A549 (cell line): ENCODE measurements at places on chromosomes 5 and 9. TPM values are rescaled to one million over a fixed set of nuclear protein-coding genes. Genes with fewer than 3 reads are reported as not detected.
A peak's percentile ranks its signal among the peaks of the same experiment; 100 is the strongest.

Gene RXRA
- 22.0 to 23.9 TPM (median 22.5 TPM) in 3 replicates for polyA plus RNA-seq

Gene CACFD1
- polyA plus RNA-seq: 3.1 to 5.2 TPM (median 5.0 TPM) in 3 replicates

Gene PCDHB5
- polyA plus RNA-seq: 1.4 to 1.6 TPM (median 1.4 TPM) in 3 replicates

Gene TXNDC8
- polyA plus RNA-seq: not detected in 3 replicates

Gene IL3
- polyA plus RNA-seq: not detected in 3 replicates

Gene TMC1
- 0.01 to 0.18 TPM (median 0.17 TPM) in 3 replicates for polyA plus RNA-seq

Gene SCGB3A2
- not detected in 3 replicates for polyA plus RNA-seq

GRCh38 chr5:81070571-81071255 lies 110.5 kb downstream of the RASGRF2 start:
- no peak for DNase-seq

- DNase-seq: peak; percentile 33
Observed at GRCh38 chr5:75167345-75167744, 69.3 kb downstream of the ANKRD31 start.

GRCh38 chr5:149838881-149839739 lies 105.5 kb downstream of the PDE6A start:
- peak; percentile 50 for DNase-seq

DNA sequence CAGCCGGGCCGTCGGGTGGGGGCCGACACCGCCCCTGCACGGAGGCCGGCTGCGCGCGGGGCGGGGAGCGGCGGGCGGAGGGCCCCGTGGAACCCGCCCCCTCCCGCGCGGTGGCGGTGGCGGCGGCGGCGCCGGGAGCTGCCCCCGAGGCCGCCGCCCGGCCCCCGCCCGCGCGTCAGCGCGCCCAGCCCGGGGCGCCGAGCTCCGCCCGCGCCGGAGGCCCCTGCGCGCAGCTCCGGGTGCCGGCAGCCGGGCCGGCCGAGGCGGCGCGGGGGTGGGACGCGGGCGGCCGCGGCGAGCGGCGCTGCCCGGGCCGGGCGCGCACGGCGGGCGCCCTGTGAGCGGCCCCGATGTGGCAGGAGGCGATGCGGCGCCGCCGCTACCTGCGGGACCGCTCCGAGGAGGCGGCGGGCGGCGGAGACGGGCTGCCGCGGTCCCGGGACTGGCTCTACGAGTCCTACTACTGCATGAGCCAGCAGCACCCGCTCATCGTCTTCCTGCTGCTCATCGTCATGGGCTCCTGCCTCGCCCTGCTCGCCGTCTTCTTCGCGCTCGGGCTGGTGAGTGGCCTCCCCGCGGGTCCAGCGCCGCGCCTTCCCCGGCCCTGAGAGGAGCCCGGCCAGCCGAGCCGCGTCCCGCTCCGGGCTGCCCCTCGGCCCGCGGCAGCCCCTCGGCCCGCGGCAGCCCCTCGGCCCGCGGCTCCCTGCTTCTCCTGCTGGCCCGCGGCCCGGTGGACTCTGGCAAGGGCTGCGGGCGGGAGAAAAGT lies at the start of gene ADCY2:
Gene ADCY2 (plus strand): TSS at position 192 of the 766 bp plus-strand sequence. CDS start 159 bp downstream, at position 351.
- no peak for DNase-seq

DNA sequence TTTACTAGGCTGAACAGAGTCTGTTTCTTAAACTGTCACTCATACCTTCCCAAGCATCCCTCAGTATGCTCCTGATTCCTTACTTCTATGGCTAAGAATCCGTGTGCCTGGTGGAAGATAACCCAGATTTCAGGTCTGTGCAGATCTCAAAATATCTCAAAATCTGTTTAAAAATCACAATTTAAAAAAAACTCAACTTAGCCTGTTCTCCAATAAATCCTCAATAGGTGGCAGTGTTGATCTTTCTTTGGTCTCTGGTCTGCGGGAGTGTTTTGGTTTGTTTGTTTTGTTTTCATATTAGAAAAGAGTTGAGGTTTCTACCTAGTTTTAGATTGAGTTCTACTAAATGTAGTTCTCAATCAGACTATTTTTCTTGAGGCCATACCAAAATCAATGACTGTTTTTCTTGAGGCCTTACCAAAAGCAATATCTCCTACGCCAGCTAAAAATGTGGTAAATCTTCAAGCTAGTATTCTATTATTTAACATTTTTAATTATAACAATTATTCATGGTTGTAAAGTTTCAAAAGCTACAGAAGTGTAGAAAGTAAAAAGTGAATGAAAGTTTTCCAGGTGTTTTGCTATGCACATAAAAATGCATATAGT lies 57.9 kb downstream of the TGFBR1 start:
- peak; percentile 42 for DNase-seq

DNA sequence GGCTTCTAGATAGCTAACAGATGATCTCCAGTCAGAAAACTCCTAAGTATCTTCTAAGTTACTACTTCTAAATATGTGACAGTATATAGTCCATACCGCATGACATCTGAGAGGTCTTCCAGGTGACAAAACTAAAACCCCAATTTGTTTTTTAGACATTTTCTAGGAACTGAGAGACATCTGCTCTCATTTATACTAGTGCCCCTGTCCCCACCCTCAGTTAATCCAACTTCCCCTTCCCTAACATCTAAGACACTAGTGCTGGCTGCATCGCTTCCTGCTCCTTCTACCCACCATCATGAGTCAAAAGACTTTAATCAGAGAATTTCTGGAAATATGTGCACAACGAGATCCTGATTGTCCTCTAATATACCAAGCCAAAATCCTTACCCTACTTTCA lies 37.9 kb downstream of the FBXW11 start:
- DNase-seq: no peak

- no peak for DNase-seq
Observed at GRCh38 chr9:69824499-69825252, 4.1 kb downstream of the CFAP95 start.

DNA sequence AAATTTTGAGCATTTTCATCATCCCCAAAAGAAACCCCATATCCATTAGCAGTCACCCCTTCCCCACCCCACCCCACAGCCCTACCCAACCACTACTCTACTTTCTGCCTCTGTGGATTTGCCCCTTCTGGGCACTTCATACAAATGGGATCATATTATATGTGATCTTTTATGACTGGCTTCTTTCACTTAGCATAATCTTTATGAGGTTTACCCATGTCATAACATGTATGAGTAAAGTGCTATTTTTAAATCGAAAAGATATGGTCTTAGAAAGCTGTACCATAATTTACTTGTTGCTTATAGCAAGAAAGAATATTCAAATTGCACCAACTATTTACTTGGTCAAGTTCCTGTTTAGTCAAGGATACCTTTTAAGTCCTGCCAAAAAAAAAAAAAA lies 12.7 kb downstream of the ELP1 start:
- no peak for DNase-seq

- peak; percentile 26 for DNase-seq
Observed at GRCh38 chr5:57184322-57184721, 10.5 kb downstream of the GPBP1 start.

- DNase-seq: no peak
Observed at GRCh38 chr9:137762414-137763061, 115.0 kb upstream of the CACNA1B start.

- DNase-seq: no peak
Observed at GRCh38 chr5:116847960-116848359, 273.3 kb upstream of the SEMA6A start.

- no peak for DNase-seq
Observed at GRCh38 chr5:137491121-137491520, 8.0 kb downstream of the SPOCK1 start.

- DNase-seq: no peak
Observed at GRCh38 chr9:114151426-114151956, 3.8 kb upstream of the COL27A1 start.

DNA sequence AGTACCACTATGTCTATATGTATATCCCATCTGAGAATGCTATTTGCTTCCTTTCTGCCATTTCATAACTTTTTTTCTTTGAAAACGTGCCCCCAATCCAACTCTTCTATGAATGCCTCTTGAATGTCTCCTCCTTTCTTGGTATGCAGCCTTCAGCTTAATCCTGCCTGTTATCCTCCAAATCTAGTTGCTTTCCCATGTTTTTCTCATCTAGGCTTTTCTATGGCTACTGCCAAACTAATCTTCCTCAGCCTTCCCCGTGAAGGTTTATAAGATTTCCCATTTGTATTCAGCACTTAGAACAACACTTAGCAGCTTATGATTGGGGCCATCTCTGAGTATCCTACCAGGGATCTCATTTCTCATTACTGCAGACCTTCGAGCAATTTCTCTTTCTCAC lies 2.5 kb downstream of the TGFBR1 start:
- no peak for DNase-seq

- no peak for DNase-seq
Observed at GRCh38 chr9:23526806-23527205, 299.2 kb downstream of the ELAVL2 start.

DNA sequence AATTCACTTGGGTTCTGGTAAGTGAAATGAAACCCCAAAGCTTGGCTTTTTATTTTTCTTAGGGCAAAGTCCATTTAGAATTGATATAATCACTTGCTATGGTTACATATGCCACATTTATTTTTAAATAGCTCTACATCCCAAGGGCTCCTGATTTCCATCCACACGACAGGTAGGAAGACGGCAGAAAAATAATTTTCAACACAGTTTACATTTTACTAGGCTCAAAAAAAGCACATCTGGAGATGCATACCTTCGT lies 95.0 kb upstream of the EFNA5 start:
- DNase-seq: no peak

- no peak for DNase-seq
Observed at GRCh38 chr5:163624431-163624830, 119.0 kb downstream of the MAT2B start.

GRCh38 chr5:169384661-169385060 lies 83.7 kb upstream of the SLIT3 start:
- no peak for DNase-seq

- DNase-seq: peak; percentile 2
Observed at GRCh38 chr5:114237766-114238165, 124.1 kb upstream of the KCNN2 start.
